Stimulated activated CD4-positive, alpha-beta T cell treated with anti-CD3 and anti-CD28 coated beads, TNF-alpha, amount 100 ng/mL, for 48 hours (primary cell): ENCODE measurements at places on chromosomes 12 and 14.

DNA sequence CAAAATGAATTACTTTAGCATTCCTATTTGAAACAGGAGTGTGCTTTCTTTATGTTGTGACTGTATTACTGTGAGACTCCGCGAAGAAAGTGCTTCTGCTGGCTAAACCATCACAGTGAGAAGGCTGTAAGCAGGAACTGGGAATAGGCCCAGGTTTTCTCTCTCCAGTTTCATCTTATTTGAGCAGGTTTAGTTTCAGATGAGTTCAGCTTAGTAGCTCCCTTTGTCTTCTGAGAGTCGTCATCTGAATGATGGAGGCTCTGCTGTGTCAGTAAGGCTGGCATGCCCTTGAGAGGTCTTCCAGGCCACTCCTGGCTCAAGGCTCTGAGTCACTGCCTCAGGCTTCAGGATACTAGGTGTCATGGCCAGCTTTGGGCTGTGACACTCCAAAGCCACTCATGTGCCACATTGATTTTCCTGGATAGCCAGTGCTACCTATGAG, 205.6 kb upstream of the RGS6 start:
- DNase-seq = no peak

DNA sequence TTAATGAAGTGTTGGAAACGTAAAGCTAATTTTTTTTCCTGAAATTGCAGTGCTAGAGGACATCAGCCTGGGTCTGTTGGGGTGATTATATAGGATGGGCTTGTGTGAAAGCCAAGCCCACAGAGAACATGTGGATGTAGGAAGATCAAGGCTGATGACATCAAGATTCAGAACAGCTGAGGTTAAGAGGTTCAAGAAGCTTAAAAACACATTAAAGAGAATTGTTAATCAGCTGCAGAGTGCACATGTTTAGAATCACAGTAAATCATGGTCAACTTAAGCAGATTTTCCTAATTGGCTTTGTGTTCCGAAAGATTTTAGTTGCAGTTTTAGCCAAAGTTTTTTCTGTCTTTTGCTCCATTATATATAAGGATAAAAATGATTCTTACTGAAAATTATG, 87.9 kb upstream of the PRICKLE1 start:
- DNase-seq = no peak

DNA sequence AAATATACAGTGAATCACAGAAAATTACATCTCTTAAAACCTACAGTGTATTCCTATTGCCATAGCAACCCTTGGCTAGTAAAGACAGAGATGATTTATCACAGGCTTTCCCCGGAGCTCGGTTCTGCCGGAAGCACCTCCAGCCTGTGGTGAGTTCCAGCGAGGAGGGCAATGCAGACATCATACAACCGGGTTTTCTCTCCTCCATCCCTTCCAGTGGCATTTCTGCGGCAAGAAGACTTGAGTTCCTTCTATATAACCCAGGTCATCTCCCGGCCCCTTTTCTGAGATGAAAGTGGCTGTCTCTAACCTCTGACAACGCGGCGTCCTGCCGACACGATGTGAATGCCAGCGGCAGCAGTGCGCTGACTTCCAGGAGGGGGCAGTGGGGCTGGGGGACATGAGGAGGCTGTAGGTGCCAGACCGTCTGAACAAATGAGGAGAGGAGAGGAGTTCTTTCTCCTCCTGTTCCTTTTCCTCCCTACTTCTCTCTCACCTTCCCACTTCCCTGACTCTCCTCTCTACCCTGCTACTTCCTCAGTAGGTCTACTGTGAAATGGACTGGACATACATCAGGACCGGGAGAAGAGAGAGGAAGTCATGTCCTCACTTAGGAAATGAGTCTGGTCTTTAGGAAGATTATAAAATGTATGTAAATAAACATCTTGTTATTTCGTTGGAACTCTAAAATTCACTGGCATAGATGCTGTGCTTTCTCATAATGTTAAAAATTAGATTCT, 68.6 kb upstream of the MAX start:
- peak; percentile 18 for DNase-seq

GRCh38 chr12:3201339-3202051, 124.3 kb downstream of the TSPAN9 start:
- no peak for DNase-seq

DNA sequence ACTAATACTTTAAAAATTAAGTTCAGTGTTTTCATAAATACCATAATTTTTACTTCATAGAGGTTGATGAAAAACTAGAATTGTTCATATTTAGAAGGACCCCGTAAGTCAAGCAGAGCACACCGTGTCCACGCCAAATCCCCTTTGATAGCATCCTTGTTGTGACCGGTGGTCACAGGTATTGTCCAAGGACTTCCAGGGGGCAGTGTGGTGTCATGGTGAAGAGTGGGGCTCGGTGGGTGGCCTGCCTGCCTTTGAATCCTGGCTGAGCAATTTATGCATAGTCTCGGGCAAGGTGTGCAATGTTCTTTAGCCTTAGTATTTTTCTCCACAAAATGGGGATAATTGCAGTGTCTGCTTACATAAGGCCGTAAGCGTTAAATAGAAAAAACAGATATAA, 169.9 kb downstream of the KTN1 start:
- DNase-seq = no peak

DNA sequence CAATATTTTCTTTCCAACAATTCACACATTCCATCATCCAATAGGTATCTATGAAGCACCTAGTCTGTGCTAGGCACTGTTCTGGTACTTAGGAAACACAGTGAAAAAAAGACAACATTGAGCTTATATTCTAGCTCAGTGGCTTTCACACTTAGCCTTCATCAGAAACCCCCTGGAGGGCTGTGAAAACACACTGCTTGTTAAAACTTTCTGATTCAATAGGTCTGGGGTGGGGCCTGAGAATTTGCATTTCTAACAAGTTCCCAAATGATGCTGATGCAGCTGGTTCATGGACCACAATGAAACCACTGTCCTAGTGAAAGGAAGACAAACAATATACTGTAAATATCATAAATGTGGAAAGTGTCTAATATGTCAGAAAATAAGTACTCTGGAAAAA, 5.9 kb downstream of the VTI1B start:
- no peak for DNase-seq

DNA sequence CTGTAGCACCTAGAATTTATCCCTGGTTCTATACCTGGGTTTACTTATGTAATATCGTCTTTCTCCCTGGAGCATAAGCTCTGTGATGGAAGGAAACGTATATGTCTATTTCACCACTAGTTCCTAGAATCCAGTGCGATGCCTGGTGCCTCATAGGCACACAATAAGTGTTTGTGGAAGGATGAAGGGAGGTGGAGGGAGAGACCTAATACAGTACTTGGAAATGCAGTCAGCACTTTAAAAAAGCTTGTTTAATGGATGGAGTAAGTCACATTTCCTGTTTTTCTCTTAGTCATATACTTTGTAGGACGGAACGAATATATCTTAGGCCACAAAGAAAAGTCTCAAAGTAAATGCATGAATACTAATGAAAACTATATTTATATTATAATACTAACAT, 186.5 kb upstream of the HMGA2 start:
- DNase-seq = no peak
